ENCODE measurements at places on chromosomes 16 and 17.

DNA sequence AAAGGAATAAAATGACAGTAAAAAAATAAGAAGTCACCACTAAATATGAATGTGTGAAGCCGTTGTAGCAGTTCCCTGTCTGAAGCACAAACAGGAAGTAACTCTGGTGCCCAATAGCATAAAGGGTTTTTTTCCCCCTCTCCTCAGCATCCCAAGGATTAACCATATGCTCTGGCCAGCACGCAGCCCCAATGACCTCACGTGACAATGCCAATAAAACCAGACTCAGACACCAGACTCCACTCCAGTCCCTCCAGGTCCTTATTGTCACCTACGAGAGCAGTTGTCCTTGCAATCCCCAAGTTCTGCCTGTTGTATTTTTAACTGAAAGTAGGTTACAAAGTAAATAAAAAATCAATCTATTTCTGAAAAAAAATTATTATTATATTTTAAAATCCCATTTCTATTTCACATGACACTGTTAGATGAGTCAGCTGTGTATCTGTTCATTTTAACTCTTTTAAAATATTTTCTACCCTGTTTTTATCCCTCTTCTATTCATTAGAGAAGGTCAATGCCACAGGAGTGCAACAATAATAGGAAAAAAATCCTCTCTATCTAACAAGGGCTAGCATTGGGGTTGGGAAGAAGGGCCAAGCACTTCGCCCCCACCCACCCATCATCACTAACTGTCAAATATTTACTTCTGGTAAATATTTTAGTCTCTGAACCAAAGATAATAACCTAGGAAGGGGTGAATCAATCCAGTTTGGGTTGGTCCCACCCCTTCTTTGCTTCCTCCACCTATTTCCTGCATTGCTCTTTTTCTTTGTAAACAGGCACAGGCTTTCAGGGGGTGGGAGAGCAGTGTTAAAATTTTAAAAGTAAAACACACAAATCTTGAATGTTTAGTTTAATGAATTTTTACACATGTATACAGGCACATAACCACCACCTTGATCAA is 6.6 kb downstream of the PRAC1 start:
- no peak for DNase-seq

GRCh38 chr17:50221864-50222545 is 20.6 kb upstream of the COL1A1 start:
- no peak for DNase-seq

DNA sequence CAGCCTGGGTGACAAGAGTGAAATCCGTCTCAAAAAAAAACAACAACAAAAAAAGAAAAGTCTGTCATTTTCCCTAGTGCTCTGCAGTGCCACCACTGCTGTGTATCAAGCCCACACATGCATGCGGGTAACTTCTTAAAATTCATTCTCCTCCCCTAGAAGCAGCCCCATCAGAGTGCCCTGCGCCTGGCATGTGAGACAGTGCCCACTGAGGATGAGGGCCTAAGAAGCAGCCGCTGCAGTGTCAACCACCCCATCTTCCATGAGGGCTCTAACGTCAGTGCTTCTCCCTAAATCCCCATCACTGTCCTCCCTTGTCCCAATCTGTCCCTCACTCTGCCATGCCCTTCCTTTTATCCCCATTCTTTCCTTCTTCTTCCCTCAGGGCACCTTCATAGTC is 10.2 kb downstream of the COX6A2 start:
- no peak for DNase-seq

DNA sequence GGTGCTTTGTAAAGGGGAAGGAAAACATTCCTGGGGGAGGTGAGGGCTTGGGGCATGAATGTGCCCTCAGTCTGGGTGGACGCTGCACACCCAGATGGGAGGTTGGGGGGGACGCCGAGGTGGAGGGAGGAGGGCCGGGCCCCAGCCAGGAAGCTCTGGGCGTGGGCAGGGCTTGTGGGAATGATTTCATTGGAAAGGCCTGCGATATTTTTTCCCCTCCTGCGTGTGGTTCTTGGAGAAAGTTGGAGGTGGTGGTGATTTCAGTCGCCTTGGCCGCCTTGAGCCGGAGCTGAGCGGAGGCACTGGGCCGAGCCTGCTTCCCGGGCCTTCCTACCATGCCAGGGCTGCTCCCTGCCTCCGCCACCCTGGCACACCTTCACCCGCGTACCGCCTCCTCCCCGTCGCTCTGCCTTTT is 26.4 kb upstream of the CLEC18A start:
- no peak for DNase-seq

DNA sequence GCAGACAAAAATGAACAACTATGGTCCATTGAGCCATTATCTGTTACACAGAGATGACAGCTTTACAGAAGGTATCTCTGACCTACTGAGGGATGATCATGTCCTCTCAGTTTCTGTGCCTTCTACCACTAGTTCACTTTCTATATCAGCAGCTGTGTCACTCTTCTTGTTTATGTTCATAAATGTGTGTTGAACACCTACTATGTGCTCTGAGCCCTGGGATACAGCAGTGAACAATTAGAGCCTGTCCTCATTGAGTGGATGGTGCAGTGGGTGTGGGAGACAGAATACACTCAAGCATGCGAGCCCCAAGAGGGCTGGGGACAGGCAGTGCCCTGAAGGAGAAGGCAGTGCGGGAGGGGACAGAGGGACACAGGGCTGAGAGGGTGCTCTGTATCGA is 92.1 kb downstream of the ABCC6 start:
- DNase-seq = no peak

DNA sequence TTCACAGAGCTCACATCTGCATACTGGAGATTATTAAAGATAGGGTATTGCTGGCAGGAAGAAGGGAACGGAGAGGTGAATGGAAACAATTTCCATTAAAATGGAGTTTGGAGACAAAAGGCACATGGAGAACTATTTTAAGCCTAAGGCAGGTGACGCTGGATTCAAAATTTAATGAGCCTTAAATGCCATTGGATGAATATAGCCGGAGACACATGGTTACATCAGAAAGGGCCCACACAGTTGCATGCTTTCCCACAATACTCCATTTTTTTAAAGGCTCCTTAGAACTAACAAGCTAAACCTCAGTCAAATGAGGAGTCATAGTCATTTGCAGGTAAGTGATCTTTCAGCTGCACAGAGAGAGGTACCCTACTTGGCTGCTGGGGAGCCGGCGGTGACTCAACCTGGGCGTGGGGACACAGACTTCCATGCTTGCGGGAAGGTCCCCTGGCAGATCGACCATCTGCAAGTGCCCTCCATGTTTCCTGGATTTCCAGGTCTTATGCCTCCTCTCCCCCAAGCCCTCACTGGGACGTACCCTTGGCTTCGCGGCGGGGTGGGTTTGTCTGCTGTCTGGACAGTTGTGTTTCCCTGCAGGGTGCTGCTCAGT is 259.2 kb downstream of the CBLN1 start:
- no peak for DNase-seq

DNA sequence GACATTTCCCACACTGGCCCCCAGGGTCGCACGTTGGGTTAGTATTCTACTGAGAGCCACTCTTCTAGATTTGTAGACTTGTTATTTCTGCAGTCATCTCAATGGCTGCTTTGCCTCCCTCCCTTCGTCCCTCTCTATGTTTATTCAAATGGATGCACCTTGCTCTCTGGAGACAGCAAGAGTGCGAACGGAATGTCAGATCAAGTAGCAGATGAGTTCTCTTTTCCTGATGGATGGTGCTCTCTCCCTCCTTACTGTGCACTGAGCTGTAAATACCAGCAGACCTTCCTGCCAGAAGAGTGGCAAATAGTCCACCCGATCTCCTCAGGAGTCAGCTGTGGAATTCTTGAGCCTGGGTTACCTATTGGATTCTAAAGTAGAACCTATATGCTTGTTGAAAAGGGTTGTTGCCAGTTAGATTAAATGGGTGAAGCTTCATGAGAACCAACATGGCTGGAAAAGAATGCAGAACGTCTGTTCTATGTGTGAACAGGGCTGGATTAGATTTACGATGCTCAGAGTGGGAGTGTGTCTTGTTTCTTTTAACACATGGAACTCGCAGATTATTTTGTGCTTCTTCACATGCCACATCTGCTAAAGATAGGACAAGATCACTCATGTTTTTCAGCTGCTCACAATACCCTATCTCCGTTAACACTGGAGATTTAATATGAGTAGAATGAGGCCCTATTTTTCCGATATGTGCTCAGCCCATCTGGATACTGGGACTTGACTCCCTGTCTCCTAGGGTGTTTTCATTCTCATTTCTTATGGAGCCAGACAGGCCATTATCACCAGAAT is 6.1 kb downstream of the GNAO1 start:
- DNase-seq = no peak
